ENCODE measurements at places on chromosomes 4 and X. TPM values are rescaled to one million over a fixed set of nuclear protein-coding genes. Genes with fewer than 3 reads are reported as not detected.
A peak's percentile ranks its signal among the peaks of the same experiment; 100 is the strongest.

- no peak for DNase-seq
These were observed 130.5 kb downstream of the ANK2 start for GRCh38 chr4:113179996-113180395.

- DNase-seq = no peak
These were observed 163.8 kb downstream of the AFF2 start for GRCh38 chrX:148664171-148664570.

DNA sequence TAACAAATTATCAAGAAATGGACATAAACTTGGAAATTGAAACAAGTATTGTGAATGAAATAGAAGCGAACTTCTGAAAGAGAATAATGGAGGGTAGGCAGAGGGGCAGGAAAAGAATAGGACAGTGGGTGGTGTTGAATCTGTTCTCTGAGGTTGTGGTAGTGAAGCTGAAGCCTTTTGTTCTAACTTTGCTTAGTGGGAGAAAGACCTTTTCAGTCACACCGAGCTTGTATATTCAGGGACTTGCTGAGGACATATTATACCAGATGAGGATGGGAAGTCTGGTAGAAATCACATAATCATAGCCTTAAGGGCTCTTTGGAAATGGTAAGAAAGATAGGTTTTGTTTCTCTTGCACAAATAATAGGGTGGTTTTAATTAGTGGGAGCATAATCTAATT, 115.4 kb upstream of the NDST4 start:
- DNase-seq = no peak

DNA sequence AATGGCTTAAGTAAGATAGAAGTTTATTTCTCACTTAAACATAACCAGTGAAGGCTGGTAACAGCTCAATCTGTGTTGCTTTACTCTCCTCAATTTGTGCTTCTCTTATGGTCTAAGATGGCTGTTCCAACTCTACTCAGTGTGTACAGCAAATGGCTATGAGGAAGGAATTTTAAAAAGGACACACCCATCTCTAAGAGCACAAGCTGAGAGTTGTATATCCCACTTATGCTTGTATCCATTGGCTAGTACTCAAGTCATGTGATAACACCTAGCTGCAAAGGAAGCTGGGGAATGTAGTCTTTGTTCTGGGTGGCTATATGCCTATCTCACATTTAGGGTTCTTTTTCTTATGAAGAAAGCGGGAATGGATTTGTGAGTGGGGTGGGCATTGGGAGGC, 63.3 kb downstream of the GPAT3 start:
- no peak for DNase-seq

DNA sequence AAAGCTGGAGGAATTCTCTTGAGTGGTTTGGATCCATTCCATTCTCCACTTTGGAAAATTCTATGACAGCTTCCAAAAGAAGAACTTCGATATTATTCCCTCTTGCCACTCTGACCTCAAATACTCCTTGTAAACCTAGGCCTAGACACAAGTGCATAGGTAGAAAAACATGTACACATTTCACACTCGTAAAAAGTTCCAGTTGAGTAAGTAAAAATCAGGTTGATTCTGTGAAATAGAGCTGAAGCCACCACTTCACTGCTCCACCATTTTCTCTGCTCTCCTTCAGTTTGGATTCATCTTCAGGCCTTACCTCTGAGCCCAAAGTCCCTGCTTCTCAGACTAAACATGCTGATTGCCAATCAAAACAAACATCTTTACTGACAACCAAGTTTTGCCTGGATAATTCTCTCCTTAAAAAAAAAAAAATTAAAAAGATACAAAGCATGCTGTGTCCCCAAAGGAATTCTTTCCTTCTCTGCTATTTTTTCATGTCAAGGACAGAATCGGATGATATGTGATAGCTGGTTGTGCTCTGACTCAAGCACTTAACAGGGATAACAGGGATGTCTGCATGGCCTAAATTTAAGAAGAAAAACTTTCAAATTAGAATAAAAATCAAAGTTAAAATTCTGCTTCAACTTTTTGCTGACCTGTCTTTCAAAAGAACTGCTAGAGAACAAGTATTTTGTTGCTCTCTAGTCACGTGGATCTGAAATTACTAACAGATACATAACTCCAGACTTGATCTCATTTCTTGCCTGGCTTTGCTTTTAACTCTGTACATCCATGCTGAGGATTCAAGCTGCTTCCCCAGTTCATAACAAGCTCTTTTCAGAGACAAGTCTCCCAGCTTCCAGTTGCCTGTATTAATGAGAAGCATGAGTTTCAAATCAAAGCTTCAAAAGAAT, 420.9 kb upstream of the INTU start:
- no peak for DNase-seq

GRCh38 chr4:67019686-67020437, 525.4 kb downstream of the CENPC start:
- no peak for DNase-seq

DNA sequence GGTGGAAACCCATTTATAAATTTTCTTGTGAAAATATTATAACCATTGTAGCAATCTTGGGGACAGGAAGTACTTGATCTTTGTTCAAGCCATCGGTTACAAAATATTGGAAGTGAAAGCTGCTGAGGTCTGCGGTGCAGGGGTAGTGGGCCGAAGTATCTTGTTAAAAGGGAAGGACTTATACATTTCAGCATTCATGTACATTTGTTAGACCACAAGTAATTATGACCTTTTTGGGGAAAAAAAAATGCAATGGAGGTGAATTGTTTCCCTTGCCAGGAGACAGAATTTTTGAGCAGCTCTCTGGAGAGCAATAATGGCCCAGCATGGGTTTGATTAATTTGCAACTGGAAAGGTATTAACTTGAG, 121.3 kb downstream of the EGF start:
- no peak for DNase-seq

GRCh38 chr4:76850010-76850441, 47.9 kb downstream of the SOWAHB start:
- DNase-seq = no peak

GRCh38 chr4:17063888-17064287, 165.4 kb upstream of the LDB2 start:
- DNase-seq = no peak

DNA sequence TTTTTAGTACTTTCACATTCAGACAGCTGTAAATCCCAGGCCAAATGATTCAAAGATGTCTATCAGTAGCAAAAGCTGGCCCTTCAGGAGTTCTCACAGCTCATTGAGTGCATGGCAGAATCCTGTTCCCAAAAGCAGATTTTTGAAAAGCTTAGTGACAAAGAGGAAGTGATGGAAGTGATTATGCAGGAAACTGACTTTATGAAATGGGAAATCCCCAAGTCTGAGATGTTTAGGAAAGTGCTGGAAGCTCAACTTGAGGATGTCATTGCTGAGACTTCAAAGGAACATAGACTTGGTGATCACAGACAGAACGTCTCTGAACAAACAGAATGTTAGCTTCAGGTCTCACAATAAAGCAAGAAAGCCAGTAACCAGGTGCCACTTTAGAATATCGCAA, 51.0 kb upstream of the CFAP47 start:
- no peak for DNase-seq

DNA sequence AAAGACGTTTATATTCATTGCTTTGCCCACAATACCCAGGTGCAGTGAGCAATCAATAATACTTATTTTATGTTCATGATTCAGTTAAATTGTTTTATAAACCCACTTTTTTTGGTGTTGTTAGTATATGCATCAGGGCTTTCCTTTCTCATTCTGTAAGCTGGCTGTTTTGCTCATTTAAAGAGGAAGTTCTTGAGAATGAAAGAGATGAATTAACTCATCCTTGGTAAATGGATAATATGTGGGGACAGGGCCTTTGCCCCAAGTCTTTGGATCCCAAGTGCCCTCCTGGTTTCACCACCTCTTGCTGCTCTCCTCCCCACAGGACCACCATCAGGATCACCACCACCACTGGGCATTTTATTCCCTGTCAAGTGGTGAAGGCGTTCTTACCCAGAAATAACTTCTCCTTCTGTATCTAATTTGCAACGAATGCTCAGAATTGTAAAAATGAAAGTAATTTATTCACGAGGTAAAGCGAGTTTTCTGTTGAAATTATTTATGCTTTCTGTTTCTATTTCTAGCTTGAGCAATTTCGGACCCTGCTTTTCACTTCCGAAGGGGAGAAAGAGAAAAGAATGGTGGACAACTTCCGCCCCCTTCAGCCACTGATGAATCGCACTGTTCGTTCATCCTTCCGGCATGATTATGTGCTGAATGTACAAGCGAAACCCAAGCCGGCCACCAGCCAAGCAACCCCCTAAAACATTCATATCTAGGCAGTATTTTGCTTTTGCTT, 8.2 kb upstream of the ZRSR2 start:
- DNase-seq = no peak

- DNase-seq = no peak
These were observed 101.4 kb downstream of the BTC start for GRCh38 chr4:74692972-74693371.

GRCh38 chrX:23387550-23388184, 53.0 kb downstream of the PTCHD1 start:
- DNase-seq = no peak

DNA sequence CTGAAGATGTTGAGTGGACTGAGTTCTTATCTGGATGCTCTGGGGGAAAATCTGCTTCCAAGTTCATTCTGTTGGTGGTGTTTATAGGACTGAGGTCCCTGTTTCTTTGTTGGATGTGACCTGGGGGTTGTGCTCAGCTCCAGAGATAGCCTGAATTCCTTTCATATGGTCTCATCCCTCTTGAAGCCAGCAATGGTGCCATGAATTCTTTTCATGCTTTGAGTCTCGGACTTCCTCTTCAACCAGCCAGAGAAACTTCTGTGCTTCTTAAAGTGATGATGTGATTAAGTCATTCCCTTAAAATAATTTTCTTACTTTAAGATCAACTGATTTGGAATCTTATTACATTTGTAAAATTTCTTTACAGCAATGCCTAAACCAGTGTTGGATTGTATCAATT, 233.8 kb upstream of the UGT8 start:
- no peak for DNase-seq

DNA sequence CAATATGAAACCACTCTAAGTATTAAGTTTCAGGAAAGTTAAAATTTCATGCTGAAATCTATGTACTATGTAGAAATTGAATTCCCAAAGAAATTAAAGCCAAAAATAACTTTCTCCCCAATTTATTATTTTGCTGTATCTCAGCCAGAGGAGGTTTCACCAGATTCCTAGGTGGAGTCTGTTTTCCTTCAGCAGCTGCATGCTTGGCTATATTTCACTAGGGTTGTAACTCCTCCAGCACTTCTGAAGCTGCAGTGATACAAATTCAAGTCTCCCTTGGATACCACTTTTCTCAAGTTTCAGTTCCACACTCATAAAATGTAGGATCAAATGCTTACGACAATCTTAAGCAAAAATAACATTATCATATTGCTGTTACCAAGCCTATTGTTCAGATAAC, 41.2 kb upstream of the ZC4H2 start:
- no peak for DNase-seq

- no peak for DNase-seq
These were observed 78.4 kb upstream of the MAP3K15 start for GRCh38 chrX:19593690-19594089.

DNA sequence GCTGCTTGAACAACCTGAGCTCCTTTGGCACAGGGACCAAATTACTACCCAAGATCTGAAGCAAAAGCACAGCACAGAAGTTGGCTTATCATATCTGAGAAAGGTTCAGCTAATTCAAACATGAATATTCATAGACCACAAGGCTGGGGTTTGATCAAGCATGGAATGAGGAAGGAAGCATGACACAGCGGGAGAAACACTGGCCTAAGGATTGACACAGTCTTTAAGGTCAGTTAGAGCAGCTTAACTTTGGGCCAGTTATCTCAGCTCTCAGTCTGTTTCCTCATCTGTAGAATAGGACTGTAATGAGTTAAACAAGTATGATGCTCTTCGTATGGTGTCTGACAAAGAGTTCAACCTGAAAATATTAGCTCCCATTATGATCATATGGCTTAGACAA, 88.5 kb upstream of the CBR4 start:
- DNase-seq = no peak

- no peak for DNase-seq
These were observed 34.7 kb upstream of the SORCS2 start for GRCh38 chr4:7157666-7158065.

- DNase-seq = no peak
These were observed 6.9 kb upstream of the STK32B start for GRCh38 chr4:5044341-5044740.

- DNase-seq = no peak
These were observed 91.5 kb upstream of the DHRSX start for GRCh38 chrX:2592279-2592678.

GRCh38 chr4:137156054-137156453, 376.2 kb downstream of the PCDH18 start:
- no peak for DNase-seq

- peak; percentile 60 for DNase-seq
These were observed 893 bp upstream of the SOD3 start for GRCh38 chr4:24794480-24794879.

DNA sequence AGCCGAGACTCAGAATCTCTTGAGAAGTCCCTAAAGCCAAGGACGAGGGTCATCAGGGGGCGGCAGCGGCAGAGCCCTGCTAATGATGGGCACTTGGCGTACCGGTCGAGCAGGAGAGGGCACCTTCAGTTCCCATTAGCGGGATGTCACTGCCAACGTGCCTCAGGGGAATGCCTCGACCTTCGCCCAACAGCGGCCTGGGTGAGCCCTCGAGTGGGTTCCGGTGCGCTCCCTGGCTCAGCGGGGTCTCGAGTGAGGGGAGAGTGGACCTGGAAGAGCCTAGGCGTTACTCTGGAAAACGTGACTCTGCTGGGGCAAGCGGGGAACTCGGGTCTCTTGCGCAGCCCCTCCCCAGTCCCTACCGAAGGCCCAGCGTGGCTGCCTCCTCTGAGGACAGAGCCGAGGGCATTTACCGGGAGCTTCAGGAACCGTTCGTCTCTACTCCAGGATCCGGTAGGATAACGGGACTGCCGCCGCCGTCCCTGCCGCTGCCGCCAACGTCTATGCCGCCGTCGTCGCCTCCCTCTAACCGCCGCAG, 36.9 kb downstream of the PGRMC1 start:
- no peak for DNase-seq

DNA sequence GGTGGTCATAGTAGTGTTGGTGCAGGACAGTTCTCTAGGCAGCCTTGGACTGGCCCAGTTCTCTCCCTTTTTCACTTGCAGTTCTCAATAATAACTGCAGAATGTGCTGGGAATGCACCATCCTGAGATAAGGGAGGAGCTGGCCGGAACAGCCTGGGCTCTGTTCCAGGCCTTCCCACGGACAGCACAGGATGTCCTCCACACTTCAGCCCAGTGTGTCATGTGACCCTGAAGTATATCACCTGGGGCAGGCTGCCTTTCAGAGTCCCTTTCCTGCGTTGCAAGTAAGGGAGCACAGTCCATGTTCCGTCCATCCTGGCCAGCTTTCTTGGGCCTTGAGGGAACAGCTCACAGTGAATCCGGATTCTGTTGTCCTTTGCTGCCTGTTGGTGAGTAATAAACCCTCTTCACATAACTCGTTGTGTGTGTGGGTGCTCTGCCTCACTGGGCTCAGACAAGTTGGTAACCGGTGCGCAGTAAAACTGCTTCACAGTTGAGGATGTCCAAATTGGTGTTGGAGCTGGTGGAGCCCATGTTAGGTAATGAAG, 32.3 kb upstream of the BBS12 start:
- peak; percentile 85 for DNase-seq

Gene NEXMIF
- total RNA-seq = 0.31 TPM

Gene RRAGB
- total RNA-seq = 11.6 TPM

Gene CCDC120
- 1.9 TPM for total RNA-seq

Gene SRPX
- 80.2 TPM for total RNA-seq

Gene SPIN2A
- 0.42 TPM for total RNA-seq

Gene ADH1B
- total RNA-seq = 343 TPM

Gene METTL14
- total RNA-seq = 38.9 TPM

Gene CLIC2
- 21.7 TPM for total RNA-seq

Gene C4orf51
- total RNA-seq = not detected

Gene DAPP1
- total RNA-seq = 0.86 TPM

Gene QDPR
- 33.8 TPM for total RNA-seq

Gene PDE5A
- total RNA-seq = 9.8 TPM

Gene PABPC4L
- total RNA-seq = 3.0 TPM

Gene PPP4R3C
- not detected for total RNA-seq

Gene NXF3
- 2.0 TPM for total RNA-seq

Measured in right cardiac atrium (tissue), 5 donors.